ENCODE measurements at places on chromosomes 16 and 17.
A peak's percentile ranks its signal among the peaks of the same experiment; 100 is the strongest.

DNA sequence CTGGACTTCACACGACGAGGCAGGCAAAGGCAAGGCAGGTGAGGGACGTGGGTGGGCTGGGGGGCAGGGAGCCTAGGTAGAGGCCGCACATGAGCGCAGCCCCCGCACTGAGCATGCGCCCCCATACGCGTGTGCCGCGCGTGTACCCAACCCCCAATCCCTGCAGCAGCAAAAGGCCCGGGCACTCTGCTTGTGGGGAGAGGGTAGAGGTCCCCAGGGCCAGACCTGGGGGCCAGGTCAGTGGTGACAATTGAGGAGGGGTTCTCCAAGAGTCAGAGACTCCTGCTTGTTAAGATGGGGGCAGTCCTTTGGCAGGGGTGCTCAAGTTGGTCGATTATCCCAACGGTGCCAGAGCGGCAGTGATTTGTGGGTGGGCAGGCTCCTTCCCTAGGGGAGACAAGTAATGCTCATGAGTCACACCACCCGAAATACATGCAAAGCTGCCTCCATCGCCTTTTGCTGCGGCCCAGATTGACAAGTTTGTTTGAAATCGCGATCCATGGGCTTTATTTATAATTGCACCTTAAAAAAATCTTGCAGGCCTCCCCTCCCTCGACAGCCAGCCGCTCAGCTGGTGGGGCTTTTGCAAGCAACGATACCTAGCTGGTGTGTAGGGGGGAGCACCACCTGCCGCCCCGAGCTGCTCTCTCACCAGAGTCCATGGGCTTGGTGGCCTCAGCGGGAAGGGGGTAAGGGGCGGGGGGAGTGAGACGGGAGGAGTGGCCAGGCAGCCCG lies 1.1 kb upstream of the GIT1 start:
- no peak for DNase-seq

DNA sequence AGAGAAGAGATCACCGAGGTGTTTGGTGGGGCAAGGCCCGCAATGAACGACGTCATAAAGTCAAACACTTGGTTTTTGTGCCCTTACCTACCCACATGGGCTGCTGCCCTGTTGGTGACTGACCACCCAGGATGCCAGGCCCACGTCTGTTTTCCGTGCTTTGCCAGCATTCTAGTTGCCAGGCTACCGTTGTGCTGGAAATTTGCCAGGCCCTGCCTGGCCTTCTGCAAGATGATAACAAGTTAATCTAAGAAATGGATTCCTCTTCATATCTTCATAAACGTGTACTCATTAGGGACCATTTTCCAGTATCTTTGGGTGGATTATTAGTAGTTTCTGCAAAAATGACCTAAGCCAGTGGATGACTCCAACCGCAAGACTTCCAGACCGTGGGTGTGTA lies 35.4 kb downstream of the SLC6A4 start:
- DNase-seq: no peak

GRCh38 chr17:69856946-69857345 lies 218.1 kb upstream of the KCNJ16 start:
- no peak for DNase-seq

- DNase-seq: no peak
Observed at GRCh38 chr17:81419319-81419885, 24.1 kb downstream of the BAHCC1 start.

GRCh38 chr17:70208080-70208794 lies 38.9 kb downstream of the KCNJ2 start:
- DNase-seq: no peak

DNA sequence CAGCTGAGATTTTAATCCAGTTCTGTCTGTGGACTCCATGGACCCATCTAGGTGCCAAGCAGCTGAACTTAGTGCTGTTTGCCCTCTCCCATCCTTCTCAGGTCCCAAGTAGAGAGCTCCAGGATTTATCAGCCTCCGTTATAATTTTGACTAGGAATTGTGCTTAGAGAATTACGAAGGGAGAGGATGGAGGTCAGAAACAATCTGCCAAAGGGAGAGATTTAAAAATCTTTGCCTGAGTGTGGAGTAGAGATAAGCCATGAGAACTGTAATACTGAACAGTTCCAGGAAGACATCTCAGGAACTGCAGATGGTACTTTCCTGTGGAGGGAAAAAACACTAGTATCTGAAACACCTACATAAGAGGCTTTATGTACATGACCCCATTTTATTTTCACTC lies 27.0 kb downstream of the CEP95 start:
- no peak for DNase-seq

DNA sequence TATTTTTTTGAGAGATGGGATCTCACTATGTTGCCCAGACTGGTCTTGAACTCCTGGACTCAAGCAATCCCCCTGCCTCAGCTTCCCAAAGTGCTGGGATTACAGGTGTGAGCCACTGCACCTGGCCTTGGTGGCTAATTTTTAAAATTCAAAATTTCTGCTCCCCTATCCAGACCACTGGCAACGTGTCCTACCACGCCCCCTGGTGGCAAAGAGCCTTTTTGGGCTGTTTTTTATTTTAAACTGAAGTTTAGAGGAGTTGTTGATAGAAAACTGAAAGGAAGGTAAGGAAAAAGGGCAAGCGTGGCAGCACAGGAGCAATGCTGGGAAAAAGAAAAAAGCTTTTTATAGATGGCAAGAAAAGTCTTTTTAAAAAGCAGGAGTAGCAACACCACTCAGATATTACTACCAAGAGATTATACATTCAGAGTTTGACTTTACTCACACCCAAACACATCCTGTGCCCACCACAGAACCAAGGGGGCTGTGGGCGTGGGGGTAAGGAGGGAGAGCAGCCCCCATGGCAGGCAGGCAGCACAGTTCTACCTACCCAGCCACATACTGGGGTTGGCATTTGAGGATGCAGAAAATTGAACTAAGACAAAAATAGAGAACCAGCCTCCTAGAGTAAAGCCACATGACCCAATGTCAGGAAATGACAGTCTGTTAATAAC lies 4.2 kb upstream of the MXRA7 start:
- peak; percentile 68 for DNase-seq

DNA sequence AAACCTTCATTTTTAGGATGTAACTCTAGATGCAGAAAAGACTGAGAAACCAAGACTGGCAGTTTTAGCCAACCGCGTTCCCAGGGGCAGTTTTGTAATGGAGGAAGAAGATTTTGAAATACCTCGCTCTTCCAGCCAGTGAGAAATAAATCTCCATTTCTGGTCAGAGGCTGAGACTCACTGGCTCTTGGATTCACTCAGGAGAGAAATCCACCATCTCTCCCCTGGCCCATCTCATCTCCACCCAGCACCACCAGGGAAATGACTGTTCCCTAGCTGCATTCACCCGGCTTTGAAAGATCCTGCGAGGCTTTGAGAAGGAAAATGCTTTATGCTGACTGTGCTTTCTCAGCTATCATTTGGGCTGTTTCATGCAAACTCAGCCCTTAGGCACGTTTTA lies 185.2 kb downstream of the SOX9 start:
- no peak for DNase-seq

DNA sequence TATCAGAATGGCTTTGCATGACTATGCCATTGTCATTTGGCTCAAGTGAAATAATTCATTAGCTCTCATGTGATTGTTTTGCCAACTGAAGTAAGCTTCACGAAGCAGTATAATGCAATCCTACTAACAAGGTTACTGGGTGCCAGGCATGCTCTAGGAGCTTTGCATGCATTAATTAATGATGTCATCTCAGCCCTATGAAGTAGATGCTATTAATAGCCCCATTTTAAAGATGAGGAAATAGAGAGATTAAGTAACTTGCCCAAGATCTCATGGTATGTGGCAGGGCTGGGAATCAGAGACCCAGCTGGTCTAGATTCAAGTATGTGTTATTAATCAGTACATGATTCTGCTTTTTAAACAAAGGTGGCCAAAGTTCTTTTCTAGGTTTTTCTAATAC lies 14.1 kb downstream of the KRT39 start:
- DNase-seq: no peak

GRCh38 chr17:71502443-71502842 lies 618.4 kb upstream of the SOX9 start:
- no peak for DNase-seq

GRCh38 chr16:57795431-57795878 lies 6.8 kb downstream of the KIFC3 start:
- DNase-seq: no peak

DNA sequence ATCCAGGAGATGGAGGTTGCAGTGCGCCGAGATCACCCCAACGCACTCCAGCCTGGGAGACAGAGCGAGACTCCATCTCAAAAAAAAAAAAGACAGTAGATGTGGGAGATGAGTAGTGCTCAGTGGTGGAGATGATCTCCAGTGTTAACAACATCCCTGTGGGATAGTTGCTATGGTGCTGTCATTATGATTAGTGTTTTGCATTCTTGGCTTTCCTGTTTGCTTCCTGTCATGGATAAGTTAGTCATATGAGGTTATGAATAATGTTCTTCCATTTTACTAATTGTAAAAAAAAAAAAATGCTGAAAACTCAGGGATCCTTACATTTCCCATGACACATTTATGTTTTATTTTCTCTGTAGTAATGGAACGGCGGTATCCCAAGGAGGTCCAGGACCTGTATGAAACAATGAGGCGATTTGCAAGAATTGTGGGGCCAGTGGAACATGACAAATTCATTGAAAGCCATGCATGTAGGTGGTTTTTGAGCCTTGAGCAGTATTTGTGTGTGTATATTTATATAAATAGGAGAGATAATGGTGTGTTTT lies 24.5 kb upstream of the DUSP14 start:
- DNase-seq: no peak

DNA sequence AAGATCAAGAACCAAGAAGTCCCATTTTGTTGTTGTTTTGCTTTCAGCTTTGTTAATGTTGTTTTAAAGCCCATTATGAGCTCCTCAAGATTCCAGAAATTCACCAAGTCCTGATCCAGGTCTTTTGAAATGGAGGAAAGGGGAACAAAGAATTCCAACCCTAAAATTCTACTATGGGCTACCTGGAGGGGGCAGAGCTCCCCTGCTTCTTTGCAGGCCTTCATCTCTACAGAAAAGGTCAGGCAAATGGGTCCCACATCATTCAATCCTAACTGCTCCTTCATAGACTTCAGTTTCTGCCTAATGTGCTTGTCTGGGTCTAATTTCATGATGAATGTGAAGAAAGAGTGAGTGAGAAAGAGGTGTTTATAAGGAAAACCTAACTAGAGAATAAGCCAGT lies 375.5 kb downstream of the TOX3 start:
- DNase-seq: no peak

- no peak for DNase-seq
Observed at GRCh38 chr16:85104821-85105391, 7.4 kb downstream of the CIBAR2 start.

- no peak for DNase-seq
Observed at GRCh38 chr16:23950291-23950894, 114.6 kb downstream of the PRKCB start.

DNA sequence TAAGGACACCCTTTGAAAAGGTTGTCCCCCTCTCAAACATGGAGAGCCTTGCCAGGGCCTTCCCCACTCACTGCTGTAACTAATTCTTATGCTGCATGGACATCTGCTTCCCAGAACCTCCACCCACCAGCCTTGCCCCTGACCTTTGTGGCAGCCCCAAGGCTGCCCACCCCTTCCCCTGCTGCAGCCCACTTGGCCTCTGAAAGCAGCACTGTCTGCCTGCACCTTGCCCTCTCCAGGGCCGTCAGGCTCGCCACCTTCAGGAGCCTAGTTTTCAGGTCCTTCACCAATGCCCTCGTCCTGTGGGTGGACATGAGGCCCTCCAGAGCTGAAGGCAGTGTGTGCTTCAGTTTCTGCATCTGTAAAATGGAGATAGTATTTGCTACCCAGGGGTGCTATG lies 2.7 kb upstream of the CORO1A start:
- DNase-seq: no peak

DNA sequence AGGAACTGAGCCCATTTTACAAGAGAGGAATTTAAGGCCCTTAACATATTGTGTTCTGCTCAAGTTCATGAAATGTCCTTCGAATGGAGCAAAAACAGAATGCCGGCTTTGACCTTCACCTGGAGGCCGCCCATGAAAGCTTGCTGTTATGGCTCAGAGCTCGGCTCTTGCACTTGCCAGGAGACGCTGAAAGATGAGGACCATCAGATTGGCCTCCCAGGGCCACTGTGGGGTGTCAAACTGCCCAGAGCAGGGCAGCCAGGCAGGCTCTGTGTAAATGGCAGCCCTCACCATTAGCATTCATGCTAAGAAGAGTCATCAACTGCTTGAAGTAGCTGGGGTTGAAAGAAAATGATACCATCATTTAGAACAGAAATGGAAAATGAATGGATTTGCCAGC lies 39.3 kb downstream of the IL21R start:
- DNase-seq: no peak

DNA sequence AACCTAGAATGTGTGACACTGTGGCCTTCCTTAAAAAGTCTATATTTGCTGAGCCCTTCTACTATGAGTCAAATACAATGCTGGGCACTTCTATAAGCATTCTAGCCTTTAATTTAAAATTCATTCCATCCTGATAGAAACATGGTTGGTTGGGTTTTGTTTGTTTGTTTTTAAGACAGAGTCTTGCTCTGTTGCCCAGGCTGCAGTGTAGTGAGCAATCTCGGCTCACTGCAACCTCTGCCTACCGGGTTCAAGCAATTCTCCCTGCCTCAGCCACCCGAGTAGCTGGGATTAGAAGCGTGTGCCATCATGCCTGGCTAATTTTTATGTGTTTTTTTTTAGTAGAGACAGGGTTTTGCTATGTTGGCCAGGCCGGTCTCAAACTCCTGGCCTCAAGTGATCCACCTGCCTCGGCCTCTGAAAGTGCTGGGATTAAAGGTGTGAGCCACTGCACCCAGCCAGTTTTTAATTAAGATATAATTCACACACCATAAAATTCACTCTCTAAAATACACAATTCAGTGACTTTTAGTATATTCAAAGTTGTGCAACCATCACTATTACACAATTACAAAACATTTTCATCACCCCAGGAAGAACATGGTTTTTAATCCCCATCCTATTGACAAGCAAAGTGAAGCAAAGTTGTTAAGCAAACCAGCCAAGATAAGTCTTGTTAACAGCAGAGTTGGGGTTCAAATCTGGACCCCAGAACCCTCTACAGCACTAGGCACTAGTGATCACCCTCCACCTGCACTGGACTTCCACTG lies 42.8 kb downstream of the CMTM4 start:
- DNase-seq: no peak

DNA sequence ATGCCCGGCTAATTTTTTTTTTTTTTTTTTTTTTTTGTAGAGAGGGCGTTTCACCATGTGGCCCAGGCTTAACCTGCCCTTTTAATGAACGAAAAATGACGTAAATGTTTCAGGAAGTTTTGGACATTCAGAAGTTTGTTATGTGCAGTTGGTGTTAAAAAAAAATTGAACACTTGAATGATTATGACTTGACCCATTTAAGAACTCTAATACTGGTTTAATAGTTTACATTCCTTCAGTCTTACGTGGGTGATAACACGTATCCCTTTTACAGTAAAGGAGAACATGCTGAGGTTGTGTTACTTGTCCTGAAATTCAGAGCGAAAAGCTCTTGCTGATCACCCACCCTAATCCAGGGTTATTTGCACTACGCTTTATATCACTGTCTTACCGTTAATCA lies 1.7 kb downstream of the MLYCD start:
- DNase-seq: no peak
